Epithelial cell of alveolus of lung (primary cell): ENCODE measurements at places on chromosomes 4 and X. TPM values are rescaled to one million over a fixed set of nuclear protein-coding genes. Genes with fewer than 3 reads are reported as not detected.

The ARHGAP36 gene
- total RNA-seq: not detected in 2 replicates

The NHS gene
- total RNA-seq: 5.7 and 5.9 TPM in 2 replicates

The TMPRSS11F gene
- total RNA-seq: not detected in 2 replicates

The HSFX4 gene
- not detected in 2 replicates for total RNA-seq

The SSX2 gene
- total RNA-seq: not detected in 2 replicates
